ENCODE measurements at places on chromosomes 6 and 20.

- DNase-seq: no peak
Observed at GRCh38 chr6:75094614-75095200, 111.1 kb downstream of the COL12A1 start.

GRCh38 chr20:14219801-14220461, 117.5 kb downstream of the FLRT3 start:
- DNase-seq: no peak

- no peak for DNase-seq
Observed at GRCh38 chr6:74507649-74508048, 698.2 kb downstream of the COL12A1 start.

GRCh38 chr20:63850689-63851547, 10.4 kb upstream of the ABHD16B start:
- DNase-seq: no peak

DNA sequence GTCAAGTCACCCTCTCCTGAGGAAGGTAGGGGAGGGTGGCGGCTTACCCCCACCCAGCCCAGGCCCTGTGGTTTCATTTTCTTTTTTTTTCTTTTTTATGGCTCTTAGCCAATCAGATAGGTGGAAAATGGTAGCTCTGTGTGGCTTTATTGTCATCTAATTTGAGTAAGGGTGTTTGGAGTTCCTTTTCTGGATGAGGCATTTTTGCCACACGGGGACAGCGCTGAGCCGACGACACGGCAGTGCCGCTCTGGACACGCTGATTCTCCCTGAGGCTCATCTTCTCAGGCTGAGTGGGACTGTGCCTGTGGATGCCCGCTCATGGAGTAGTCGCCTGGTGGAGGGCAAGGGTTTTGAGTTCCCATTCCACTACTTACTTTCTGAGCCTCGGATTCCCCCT, 37.6 kb upstream of the ANGPT4 start:
- no peak for DNase-seq

GRCh38 chr20:64006490-64006889, 25.6 kb downstream of the PRPF6 start:
- DNase-seq: no peak

DNA sequence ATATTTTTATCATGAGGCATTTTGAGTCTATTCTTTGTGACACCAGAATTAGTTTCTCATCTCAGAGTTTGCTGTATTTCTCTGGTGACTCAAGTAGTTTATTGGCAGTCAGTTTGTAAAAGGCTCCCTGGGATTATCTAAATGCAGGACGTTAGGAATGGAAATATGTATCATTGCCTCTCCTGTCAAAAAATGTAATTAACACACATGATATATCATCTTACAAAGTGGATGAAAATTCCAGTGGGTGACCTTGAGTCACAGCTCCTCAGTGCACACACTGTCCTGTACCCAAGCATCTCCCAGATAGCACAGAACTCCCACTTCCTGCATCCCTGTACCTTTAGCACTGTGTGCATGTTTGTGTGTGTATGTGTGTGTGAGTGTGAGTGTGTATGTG, 258.6 kb downstream of the LAMA2 start:
- no peak for DNase-seq

DNA sequence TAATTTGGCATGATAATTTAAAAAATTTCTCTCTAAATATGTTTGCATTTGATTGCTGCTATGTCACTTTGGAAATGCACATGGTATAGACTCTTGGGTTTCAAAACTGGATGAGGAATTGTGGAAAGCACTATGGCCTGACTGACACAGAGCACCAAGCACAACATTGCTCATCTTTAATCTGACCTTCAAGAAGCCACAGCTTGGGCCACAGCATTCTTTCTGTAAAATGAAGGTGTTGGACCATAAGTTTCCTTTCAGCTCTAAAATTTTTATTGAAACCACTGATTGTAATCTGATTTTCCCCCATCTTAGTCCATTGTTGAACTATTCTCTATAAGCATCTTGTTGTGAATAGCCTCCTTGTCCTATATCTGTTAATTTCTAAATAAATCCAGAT, 41.0 kb downstream of the QKI start:
- DNase-seq: no peak

- DNase-seq: no peak
Observed at GRCh38 chr6:125842091-125842626, 51.4 kb downstream of the NCOA7 start.

DNA sequence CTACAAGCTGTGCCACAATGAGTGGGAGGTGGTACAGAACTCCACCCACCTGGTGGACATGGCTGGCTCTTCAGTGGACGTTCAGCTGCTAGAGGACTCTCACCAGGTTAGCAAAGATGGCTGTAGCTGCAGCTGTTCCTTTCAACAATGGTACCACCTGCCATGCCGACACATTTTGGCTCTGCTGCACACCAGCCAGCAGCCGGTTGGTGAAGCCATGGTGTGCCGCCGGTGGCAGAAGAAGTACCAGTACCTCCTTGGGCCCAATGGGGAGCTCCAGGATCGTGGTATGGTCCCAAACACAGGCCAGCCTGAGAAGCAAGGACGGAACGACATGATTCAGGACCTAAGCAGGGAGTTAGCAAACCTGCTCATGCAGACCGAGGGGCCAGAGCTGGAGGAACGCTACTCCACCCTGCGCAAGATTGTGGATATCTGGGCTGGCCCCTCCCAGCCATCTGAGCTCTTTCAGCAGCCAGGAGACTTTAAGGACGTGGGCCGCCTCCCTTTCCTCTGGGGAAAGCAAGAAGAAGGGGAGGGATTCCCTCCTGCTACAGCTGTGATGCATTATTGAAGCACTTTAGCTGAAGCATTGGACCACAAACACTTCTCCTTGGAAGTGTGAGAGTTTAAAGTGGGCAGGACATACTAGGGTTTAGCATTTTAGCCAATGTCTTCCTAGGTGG, 2.8 kb upstream of the ZSWIM1 start:
- DNase-seq: no peak

DNA sequence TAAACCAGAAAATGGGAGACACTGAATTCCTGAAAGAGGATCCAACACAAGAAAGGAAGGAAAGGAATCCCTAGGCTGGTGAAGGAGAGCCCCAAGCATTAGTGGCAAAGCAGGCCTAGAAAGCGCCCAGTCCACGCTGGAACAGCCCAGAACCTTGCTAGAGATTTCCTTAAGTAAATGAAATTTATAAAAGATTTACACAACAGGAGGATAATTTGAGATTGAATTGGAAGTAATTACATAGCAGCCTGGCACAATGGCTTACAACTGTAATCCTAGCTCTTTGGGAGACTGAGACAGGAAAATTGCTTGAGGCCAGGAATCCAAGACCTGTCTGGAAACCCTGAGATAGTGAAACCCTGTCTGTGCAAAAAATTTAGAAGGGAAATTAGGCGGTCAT, 26.8 kb upstream of the C20orf144 start:
- DNase-seq: no peak

DNA sequence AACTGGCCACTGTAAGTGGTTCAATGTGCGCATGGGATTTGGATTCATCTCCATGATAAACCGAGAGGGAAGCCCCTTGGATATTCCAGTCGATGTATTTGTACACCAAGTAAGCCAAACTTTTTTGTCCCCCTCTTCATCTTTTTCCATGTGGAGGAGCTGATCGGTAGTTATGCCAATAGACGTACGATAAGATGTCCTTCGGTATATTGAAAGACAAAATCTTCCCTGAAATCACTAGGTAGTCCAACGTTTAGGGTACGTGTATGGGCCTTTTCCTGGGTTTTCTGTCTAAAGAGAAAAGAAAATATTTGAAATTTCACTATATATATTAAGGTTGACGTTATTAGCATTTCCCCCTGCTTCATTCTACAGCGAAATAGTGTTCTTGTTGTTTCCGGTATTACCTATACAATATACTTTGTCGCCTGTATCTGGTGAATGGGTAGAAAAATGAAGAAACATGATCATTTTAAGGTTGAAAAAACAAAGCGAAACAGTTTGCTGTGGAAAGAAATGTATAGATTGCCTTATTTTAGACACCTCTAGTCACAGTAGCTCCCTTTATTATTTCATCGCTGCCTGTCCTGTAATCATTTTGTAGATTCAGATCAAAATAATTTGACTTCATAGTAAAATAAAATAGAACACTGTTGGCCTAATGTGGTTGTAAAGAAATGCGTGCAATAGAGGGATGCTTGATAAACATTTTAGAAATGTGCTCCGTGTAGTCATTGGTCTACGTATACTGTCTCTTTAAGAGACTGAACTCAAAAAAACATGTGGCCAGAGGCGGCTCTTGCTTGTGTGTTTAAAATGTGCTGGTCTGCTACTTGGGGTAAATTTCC, 1.5 kb downstream of the LIN28B start:
- no peak for DNase-seq

GRCh38 chr6:169885831-169886230, 134.4 kb downstream of the ERMARD start:
- DNase-seq: no peak

GRCh38 chr6:24718449-24719124, 367 bp downstream of the C6orf62 start:
- peak; percentile 24 for DNase-seq

DNA sequence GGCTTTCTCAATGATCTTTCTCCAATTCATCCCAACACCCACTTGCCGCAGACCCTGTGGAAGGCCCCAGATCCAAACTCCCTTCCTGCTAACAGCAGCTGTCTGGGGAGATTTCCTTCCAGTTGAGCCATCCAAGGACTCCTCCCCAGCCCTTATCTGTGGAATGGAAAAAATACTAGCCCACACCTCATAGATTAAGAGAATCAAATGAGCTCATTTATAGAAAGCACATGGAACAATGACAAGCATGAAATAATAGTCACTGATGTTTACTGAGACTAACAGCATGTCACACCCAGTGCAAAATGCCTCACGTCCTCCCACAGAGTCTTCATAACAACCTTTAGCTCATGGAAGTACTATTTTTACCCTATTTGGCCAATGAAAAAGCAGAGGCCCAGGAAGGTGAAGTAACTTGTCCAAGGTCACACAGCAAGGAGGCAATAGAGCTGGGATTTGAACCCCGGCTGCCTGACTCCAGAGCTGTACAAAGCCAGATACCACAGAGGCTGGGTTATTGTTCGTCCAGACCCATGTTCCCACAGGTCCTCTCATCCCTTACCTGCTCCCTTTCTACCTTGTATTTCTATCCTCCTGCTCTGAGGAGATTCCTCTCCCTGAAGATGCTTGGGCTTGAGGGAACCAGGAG, 23.4 kb upstream of the PTGIS start:
- DNase-seq: no peak

DNA sequence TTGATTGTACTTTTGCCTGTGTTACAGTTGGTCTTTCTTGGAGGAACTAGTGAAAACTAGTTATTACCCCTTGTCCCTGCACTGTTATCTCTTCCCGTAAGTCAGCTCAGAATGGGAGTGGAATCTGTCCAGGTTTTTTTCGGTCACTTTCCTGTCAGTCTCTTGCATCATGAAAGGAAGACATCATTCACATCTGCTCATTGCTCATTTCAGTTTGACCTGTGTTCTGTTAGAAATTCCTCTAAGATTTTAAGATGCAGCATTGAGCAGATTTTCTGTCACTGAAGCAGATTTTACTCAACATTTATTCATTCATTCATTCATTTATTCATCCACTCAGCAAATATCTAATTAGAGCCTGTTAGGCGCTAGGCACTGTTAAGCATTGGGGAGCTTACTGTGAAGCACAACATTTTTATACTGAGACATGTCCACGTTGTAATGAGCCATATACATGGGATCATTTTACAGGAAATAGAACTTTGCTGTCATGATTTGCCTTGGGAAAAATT, 33.1 kb upstream of the HINT3 start:
- DNase-seq: no peak

GRCh38 chr20:25584905-25585704, at the start of gene NINL:
Gene NINL (minus strand): TSS chr20:25585531. CDS start chr20:25526587, 58,944 bp downstream.
- peak; percentile 37 for DNase-seq

DNA sequence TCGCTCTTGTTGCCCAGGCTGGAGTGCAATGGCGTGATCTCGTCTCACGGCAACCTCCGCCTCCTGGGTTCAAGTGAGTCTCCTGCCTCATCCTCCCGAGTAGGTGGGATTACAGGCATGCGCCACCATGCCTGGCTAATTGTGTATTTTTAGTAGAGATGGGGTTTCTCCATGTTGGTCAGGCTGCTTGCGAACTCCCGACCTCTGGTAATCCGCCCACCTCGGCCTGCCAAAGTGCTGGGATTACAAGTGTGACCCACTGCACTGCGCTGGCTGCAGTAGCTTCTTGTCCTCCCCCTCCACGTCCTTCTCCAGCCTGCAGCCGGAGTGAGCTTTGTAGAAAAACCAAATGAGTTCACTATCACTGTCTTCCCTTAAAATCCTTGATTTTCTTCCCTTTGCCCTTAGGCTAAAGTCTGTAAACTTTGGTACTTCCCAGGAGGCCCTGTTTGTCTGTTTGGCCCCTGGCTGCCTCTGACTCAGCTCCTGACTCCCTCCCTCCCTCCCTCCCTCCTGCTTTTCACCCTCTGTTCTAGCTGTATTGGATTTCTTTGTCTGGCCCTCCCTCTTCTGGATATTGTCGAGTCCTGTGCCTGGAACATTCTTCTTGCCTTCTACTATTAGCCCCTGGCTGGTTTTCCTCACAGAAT, 12.9 kb downstream of the PARD6B start:
- no peak for DNase-seq

DNA sequence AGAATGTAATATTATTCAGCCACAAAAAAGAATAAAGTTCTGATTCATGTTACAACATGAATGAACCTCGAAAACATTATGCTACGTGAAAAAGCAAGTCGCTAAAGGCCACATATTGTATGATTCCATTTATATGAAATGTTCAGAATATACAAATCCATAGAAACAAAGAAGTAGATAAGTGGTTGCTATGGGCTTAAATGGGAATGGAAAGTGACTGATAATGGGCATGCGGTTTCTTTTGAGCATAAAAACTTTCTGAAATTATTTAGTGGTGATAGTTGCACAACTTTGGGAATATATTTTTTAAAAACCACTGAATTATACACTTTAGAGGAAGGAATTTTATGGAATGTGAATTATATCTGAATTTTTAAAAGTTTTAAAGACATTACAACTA, 33.4 kb upstream of the TCP11 start:
- no peak for DNase-seq

DNA sequence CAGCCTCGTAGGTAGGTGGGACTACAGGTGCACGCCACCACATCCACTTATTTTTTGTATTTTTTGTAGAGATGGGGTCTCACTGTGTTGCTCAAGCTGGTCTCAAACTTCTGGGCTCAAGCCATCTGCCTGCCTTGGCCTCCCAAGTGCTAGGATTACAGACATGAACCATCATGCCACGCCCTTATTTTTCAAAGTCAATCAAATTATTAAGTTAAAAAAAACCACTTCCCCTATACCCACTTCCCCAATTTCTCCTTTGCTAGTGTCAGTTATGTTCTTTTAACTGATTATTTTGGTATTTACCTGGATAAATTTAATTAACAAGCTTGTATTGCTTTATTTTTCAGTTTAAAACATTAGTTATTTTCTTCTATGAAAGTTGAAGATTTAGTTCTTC, 49.6 kb downstream of the RIOK1 start:
- DNase-seq: no peak

All from CD8-positive, alpha-beta memory T cell (primary cell).